ENCODE measurements at places on chromosomes 1 and 21. TPM values are rescaled to one million over a fixed set of nuclear protein-coding genes. Genes with fewer than 3 reads are reported as not detected.

- no peak for DNase-seq
Observed at GRCh38 chr1:38045401-38046332, 926 bp downstream of the POU3F1 start.

DNA sequence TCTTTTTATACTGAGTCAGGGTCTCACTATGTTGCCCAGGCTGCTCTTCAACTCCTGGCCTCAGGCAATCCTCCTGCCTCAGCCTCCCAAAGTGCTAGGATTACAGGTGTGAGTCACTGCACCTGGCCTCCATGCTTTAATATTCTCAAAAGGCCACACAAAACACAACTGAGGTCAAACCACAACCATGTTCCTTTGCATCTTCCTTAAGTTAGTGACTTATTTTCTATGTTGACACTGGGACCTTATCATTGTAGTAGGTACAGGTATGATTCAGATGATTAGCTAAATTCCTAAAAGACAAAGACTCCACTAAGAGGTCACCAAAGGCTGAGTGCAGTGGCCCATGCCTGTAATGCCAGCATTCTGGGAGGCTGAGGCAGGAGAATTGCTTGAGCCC lies 131.9 kb upstream of the ATP1B1 start:
- no peak for DNase-seq

DNA sequence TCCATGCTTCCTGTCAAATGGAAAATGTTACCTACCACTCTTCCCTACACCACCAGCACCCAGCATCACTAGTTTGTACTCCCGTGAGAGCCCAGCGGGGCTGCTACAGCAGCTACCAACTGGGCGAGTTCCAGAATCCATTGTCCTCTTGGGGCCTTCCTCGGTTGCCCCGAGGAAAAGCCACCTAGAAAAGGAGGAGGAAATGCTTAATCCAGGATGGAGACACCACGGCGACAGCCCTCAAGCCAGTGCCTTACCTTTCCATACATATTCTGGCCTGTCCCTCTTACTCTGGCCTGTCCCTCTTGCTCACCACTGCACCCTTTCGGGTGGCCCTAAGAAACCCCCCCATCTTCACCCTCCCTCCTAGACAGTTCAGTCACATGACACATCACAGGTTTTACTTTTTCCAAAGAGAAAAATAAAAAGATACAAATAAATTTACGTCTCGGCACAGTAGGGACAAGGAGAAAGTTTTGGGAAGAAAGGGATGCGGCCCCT lies 478 bp downstream of the RIT1 start:
- peak; percentile 35 for DNase-seq

- no peak for DNase-seq
Observed at GRCh38 chr1:81569761-81570160, 231.0 kb upstream of the ADGRL2 start.

The DIPK1A gene
- total RNA-seq, result 2.9 TPM

DNA sequence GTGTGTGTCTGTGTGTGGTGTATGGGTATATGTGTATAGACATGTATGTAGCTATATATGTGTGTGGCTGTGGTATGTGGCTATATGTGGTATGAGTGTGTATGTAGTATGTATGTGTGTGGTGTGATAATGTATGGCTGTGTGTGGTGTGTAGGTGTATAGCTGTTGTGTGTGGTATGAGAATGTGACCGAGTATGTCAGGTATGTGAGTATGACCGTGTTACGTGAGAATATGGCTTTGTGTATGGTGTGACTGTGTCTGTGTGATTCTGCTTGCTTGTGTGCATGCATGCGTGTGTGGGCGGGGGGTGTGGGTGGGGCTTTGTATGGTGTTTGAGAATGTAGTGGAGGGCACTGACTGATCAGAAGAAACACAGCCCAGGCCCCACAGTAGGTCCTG lies 3.5 kb downstream of the ZNF691 start:
- no peak for DNase-seq

DNA sequence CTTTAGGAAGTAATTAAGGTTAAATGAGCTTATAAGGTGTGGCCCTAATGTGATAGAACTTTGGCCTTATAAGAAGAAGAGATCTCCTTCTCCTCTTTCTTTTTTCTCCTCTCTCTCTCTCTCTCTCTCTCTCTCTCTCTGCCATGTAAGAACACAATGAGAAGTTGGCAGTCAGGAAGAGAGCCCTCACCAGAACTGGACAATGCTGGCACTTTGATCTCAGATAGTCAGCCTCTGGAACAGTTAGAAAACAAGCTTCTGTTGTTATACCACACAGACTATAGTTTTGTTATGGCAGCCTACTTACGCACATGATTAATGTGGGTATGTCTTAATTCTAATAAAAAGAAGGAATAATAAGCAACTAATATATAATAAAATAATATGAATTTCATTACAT lies 444.2 kb upstream of the LRRC7 start:
- DNase-seq, result no peak

GRCh38 chr1:32871364-32872191 lies 866 bp upstream of the FNDC5 start:
- DNase-seq, result no peak

- no peak for DNase-seq
Observed at GRCh38 chr1:37764414-37764825, 500 bp downstream of the EPHA10 start.

The CACHD1 gene
- 6.8 TPM for total RNA-seq

- DNase-seq, result no peak
Observed at GRCh38 chr1:64536836-64537490, 67.0 kb downstream of the CACHD1 start.
